ENCODE measurements at places on chromosomes 2 and 18.

DNA sequence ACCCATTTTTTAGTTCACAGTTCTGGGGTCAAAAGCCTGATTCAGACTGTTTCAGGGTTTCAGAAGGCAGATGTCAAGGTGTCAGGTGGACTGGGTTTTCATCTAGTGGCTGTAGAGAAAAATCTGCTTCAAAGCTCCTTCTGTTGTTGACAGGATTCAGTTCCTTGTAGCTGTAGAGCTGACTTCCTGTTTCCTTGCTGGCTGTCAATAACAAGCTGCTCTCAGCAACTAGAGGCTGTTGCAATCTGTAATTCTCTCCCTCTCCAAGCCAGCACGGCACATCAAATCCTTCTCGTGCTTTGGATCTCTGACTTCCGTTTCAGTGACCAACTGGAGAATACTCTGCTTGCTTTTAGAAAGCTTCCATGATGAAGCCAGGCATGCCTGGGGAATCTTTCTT is 179.4 kb downstream of the DOK6 start:
- DNase-seq: no peak

DNA sequence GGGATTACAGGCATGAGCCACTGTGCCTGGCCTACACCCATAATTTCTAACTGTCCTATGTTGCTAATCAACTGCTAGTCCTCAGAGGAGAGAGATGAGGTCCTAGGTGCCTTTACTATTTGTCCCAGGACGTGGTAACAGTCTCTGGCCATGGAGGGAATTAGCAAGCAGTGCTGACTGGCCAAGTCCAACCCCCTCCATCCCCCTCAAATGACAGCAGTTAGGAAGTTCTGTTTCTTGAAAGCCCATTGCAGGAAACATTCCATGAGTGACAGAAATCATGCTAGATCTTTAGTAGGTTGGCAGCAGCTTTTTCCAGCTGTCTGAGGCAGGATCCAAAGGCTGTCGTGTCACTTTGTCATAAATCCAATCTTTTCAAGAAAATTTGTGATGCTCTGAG is 55.7 kb upstream of the REL start:
- DNase-seq: no peak

DNA sequence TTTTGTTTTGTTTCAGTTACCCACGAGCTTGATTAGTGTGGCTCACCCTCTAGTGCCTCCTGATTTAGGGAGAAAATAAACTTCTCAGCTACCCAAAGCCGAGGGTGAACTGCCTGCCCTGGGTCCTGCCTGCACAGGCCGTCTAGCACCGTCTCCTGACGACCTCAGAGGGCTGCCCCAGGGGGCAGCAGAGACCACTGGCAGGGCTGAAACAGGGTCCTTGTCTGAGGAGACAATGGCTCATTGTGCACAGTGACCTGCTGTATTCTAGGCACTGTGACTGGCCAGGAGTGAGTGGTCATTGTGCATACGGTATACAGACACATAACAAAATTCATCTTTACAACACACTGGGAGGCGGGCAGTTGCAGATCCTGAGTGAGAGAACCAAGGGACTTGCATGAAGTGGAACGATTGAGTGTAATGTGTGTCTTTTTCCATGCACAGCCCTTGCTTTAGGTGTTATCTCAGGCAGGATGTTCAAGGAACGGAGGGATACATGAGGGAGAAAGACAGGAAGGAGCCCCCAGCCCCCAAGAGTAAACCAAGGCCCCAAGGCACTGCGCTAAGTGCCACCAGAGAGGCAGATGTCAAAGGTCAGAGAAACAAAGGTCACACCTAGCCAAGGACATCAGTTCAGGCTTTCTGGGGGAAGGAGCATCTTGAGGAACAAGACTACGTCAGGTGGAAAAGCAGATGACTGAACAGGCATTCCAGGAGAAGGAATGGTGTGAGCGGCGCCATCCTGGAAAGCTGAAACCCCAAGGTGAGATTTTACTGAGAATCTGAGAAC is 421.3 kb downstream of the LPIN1 start:
- no peak for DNase-seq

- DNase-seq: no peak
Measured at GRCh38 chr2:194723446-194723845, 933.6 kb upstream of the SLC39A10 start.

- DNase-seq: no peak
Measured at GRCh38 chr2:229731363-229731762, 17.0 kb upstream of the DNER start.

- no peak for DNase-seq
Measured at GRCh38 chr2:133204421-133204820, 363.8 kb downstream of the NCKAP5 start.

DNA sequence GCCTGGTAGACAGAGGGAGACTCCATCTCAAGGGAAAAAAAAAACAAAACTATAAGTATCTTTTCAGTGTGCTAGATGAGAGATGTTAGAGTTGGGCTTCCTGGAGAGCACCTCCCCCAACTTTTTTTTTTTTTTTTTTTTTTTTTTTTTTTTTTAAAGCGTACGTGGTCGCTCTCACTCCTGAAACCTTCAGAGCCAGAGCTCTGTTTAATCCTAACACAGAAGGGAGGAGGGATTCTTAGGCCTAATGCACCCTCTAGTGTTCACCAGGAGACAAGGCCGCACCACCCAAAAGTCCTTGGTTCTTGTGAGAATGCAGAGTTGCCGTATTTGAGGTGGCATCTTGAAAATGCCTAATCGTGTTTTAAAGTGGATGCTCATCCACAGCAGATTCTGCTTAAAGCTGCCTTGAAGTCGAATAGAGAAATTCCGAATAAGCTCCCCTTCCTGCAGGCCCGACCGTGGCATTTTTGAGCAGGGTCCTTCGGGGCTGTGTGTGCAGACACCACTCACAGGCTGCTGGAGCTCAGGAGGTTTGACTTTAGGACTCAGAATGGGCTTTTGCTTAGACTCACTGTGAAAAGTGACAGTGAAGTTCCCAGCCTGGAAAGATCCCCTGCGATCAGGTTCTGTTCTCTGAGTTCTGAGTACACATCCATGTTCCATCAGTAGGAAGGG is 252.6 kb downstream of the AGAP1 start:
- no peak for DNase-seq

- DNase-seq: no peak
Measured at GRCh38 chr2:173991856-173992588, 26.8 kb upstream of the SP3 start.

GRCh38 chr2:25481381-25482300 is 139.9 kb upstream of the DNMT3A start:
- no peak for DNase-seq

GRCh38 chr2:119544075-119544938 is at the start of gene CFAP221:
CFAP221 (plus strand) TSS chr2:119544449; CDS start chr2:119546132, 1,683 bp downstream.
- DNase-seq: no peak

- DNase-seq: no peak
Measured at GRCh38 chr2:36489281-36489680, 108.7 kb downstream of the FEZ2 start.

DNA sequence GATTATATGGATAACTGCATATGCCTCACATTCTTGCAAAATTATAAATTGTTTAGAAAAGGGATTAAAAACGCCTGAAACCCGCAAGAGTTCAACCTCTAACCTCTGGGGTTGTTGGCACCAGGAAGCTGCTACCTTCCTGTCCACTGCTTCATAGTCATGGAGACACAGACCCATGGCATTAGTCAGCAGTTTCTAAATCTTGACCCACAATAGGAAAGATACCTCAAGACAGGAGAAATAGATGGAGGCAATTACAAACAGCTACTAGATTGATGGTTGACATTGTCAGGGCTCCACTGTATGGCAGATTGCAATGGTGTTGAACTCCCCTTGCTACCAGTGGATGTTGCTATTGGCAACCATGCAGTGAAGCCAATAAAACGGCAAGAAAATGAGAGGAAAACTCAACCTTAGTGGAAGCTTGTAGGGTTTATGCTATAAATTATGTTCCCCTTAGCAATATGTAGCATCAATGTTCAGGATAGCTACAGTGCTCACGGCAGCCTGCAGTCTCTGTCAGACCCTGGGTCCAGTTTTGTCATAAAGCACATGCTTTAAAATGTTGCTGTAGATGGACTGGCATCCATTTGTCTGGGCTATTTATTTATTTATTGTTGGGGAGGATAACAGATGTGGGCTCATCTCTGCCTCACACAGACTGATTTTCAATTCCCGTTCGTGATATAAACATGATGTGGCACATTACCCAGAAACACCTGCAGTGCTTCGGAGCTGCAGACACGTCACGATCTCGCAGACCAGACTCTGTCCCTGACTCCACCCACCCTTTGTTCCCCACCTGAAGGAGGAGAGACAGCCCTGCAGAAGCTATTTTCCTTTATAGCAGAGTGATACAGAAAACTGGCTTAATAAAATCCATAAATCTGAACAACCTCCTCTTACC is 233.4 kb downstream of the AGPS start:
- no peak for DNase-seq
